ENCODE measurements at places on chromosomes 2 and 18.

- DNase-seq: peak; percentile 55
These were observed 62.6 kb downstream of the DNMT3A start for GRCh38 chr2:25279091-25279651.

DNA sequence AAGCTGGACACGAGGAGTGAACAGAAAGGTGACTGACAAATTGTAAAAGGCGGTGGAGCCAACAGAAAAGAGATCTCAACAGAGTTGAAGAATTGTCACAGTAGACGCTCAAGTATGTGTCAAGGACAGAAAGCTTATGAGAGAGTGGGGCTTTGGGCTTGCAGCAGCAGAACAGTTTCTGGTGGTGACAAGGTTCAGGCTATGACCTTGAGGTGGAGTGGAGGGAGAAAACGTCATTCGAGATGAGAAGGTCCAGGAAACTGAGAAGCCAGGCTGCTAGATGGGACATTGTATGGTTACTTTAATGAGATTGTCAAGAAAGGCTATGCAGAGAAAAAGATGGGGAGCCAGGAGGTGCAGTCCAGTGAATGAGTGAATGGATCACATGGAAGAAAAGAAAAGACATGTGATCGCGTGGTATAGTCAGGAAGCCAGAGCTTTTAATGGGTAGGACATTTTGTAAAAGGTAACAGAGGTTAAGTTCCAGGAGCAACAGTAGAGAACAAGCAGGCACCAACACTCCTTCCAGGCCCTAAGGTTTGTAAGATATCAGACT, 91.1 kb upstream of the EPC2 start:
- DNase-seq: no peak

DNA sequence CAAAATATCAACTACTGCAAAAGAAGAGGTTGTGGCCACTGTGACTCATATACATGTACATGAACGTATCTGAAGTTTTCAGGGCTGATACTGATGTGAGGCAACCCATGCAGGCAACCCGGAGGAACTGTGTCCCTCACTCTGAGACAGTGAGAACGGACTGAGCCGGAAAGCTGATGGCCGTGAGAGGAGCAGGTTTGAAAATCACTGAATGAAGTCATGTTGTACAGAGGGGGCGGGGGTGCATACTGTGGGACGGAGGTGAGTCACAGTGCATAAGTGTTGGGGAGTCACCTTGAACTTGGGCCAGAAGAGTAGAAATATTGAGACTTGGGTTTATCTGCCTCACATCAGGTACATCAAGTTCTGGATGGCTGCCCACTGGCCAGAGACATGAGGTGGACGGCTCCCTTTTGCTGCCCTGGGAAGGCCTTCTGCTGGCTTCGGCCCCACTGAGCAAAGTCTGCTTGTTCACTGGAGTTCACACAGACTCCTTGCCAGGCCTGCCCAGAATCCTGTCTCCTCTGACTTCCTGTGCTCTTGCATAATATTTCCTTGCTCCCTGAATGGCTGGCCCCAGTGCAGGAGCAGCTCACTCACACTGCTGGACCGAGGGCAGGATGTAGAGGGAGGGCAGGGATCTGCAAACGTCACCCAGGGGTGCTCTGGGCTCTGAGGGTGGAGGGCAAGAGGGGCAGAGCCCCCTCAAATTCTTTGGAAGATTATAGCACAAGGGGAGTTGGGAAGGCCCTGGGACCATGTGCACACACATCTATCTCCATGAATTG, 18.1 kb downstream of the EPAS1 start:
- DNase-seq: peak; percentile 97

GRCh38 chr18:48945953-48946217, 4.9 kb downstream of the SMAD7 start:
- DNase-seq: no peak

DNA sequence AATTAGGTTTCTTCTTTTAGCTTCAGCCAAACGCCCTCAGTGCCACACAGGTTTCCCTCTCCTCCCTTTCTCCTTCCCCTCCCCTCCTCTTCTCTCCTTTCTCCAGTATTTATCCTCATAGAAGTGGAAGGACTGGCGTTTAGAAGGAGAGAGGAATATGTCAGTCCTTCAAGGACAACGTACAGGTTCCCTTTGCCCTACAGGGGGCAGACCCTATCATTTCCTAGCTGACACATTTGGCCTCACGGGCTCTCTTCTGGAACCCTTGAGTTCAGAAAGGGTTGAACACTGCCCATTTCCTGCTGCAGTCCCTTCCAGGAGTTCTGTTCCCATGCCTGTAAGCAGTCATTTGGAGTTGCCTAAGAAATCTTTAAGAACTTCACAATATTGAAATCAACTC, 46.1 kb downstream of the CDCA7 start:
- DNase-seq: peak; percentile 40

- DNase-seq: peak; percentile 84
These were observed 31.0 kb upstream of the SLC3A1 start for GRCh38 chr2:44244135-44244871.

DNA sequence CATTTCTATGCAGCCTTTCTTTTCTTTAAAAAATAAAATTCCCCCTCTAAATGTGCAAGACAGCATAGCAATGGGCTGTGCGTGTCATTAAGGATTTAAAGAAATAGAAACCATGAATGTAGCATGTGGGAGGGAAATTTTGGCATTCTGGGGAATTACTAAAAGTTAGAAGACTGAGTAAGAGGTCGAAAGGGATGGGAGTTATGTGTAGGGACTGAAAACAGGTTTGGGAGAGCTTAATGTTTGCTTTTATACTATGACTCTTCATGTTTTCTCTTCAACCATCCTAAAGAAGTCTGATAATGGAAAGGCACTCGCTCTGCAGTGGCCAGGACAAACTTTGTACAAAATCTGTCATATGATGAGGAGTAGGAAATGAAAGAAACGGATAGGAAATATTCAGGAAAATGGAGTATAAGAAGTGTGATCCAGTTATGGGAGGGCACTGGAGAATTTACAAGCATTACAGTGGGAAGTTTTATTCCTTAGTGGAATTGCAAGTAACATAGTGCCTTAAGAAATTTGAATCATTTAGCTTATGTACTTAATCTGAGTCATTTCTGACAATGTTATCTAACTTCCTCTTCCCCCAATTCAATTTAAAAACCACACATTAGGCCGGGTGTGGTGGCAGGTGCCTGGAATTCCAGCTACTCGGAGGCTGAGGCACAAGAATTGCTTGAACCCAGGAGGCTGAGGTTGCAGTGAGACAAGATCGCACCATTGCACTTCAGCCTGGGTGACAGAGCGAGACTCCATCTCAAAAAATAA, 20.6 kb downstream of the TMEM87B start:
- DNase-seq: peak; percentile 75

- DNase-seq: no peak
These were observed 126.7 kb downstream of the BCL2 start for GRCh38 chr18:63192885-63193349.

DNA sequence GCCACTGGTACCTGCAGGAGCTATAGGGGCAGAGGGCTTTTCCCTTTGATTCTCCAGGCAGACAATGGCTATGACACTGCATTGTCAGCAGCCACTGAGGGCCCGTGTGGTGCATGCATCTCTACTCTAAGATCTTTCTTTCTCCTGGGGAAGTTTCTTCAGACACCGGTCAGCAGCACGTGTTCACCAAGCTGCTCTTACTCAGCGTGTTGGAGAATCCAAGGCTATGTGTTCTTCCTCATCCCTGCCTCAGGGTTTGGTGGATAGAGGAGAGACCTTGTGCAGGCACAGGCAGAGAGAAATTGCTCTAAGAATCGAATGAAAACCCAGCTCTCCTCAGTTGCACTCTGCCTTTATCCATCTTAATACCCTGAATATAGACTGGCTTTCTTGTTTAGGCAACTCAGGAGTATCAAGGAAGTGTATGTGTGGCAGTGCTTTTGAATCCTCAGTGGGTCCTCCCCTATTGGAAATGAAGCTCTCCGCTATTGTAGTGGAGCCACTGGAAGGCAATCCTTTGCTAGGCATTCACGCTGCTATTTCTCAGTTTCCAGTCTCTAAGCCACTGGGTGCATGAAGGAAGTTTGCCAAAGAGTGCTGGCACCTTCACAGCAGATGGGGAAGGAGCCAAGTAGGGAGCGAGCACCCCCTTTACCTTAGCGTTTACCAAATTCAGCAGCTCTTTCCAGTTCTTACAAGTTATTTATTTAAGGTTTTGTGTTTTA, 86.9 kb upstream of the EML6 start:
- peak; percentile 31 for DNase-seq

DNA sequence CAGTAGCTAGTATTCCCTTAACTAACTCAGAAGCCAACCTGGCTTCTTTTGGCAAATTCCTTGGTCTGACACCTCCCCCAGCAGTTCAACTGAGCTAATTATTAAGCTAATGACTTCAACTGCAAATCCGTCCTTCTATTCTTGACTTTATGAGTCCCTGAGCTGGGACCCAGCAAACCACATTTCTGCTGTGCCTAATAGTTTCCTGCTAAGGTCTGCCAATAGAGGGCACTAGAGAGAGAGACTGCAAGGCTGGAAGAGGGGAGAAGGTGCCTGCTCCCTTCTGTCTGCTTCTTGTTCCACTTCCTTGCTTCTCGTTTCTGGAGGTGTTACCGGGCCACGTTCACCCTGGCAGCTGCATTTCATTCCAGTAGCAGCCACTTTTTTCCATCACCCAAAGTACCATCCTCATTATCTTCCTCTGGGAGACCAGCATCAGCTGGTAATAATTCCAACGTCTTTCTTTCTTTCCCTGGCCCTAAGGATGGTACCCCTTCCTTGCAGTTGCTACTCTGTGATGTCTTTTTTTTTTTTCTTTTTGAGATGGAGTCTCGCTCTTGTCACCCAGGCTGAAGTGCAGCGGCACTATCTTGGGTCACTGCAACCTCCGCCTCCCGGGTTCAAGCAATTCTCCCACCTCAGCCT, 352.0 kb downstream of the TNS1 start:
- peak; percentile 97 for DNase-seq

DNA sequence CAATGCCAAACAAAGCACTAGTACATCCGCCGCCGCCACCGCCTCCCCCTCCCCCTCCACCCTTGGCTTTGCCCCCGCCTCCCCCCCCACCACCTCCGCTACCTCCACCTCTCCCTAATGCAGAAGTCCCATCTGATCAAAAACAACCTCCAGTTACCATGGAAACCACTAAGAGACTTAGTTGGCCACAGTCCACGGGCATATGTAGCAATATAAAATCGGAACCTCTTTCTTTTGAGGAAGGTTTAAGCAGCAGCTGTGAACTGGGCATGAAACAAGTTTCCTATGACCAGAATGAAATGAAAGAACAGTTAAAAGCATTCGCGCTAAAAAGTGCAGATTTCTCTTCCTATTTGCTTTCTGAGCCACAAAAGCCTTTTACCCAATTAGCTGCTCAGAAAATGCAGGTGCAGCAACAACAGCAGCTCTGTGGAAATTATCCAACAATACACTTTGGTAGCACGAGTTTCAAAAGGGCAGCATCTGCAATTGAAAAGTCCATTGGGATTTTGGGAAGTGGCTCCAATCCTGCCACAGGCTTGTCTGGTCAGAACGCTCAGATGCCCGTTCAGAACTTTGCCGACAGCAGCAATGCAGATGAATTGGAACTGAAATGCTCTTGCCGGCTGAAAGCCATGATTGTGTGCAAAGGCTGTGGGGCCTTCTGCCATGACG, 168.0 kb downstream of the ASXL3 start:
- no peak for DNase-seq

DNA sequence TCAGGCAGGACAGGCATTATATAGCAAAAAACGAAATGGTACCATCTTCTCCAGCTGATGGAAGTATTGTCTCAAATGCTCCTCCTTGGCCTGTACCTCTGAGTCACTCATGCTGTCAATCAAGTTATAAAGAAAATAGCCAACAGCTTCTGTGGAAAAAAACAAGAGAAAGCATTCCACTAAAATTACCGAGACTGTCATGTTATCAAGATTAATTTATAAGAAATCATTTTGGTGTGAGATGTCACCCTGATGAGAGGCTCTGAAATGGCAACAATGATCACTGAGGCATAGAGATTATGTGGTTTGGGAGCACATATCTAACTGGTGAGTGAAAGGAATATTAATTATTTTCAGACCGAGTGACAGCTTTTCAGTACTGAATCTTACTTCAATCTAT, 47.4 kb downstream of the LRPPRC start:
- DNase-seq: peak; percentile 62

DNA sequence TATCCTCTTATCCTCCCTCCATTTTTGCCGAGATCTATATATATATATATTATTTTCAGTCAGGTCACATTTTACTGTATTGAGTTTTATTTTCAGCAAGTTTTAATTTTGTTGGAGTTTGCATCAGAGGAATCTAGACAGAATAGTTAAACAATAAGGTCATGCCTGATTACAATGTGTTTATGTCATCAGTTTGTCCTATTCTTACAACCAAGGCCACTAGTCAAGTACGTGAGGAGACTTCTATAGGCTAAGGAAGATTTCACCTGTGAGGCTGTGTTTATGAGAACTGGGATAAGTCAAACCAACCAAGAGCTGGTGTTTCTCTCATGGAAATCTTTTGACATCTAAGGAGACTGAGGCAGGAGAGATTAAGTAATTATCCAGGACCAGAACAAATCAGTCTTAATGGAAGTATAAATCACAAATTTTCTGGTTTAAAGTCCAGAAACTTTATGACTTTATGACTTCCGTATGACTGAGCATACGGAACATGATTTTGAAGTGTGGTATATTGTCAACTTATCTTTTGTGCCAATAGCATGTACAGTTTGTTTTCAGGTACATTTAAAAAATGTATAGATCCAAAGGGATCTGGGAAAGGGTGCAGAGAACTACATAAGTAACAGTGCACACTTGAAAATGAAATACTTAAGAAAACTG, 100.0 kb upstream of the DTNA start:
- DNase-seq: peak; percentile 12

DNA sequence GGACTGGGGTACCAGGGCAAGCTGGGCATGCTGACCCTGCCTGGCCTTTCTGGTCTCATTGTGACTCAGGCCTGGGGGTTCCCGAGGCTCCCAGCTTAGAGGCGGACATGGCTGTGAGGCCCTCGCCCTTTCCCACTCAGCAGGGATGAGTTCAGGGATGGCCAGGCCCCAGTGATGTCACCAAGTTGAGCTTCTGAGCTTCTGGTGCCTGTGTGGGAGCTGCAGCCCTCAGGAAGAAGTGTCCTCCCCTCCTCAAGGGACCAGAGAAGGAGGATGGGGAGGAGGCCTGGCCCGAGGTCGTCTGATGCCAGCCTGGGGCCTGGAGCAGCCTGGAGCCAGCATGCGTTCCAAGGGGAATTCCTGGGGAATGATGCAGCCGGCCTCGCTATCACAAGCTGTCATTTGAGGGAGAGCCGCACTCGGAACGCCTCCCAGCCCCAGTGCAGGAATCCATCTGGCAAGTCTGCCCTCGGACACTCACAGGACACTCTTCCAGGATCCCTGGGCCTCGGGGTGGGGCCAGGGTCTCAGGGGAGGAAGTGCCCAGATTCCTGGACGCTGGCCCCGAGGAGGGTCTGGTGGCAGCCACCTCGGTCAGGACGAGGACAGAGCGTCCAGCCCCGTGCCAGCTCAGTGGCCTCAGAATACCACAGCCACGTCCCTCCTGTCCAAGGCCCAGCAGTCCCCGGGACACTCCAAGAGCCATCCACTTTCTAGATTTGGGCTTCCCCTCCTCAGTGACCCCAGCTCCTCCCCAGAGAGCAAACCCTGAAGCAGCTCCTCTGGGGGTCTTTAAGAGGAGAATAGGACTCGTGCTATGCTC, 61.2 kb upstream of the GPC1 start:
- peak; percentile 77 for DNase-seq

GRCh38 chr2:70123051-70123828, 36.0 kb downstream of the PCBP1 start:
- no peak for DNase-seq

Data from kidney tubule cell (primary cell).